ENCODE measurements at places on chromosomes 13 and 19. TPM values are rescaled to one million over a fixed set of nuclear protein-coding genes. Genes with fewer than 3 reads are reported as not detected.

DNA sequence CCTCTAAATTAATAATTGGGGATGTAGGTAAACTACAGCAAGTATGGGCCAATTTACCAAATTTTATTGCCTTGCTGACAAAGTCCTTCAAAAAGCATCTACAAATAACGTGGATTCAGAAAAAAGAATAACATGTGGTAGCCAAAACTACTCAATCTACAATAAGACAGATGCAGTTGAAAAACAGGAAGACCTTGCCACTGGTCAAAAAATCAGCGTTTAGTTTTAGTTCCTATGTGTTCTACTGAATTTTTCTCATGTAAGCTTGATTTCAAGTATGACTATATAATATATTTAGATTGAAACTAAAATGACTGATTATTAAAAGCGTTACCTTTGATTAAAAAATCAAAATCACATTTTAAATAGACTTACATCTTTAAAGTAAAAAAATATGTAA lies 1317.6 kb downstream of the PCDH9 start:
- no peaks in the 10 kb centered on the region for H3K36me3 ChIP-seq
- no peak for DNase-seq
- H3K4me3 ChIP-seq, result no peak overlapping the region

COX6B2 gene
- total RNA-seq, result 0.14 TPM

DNA sequence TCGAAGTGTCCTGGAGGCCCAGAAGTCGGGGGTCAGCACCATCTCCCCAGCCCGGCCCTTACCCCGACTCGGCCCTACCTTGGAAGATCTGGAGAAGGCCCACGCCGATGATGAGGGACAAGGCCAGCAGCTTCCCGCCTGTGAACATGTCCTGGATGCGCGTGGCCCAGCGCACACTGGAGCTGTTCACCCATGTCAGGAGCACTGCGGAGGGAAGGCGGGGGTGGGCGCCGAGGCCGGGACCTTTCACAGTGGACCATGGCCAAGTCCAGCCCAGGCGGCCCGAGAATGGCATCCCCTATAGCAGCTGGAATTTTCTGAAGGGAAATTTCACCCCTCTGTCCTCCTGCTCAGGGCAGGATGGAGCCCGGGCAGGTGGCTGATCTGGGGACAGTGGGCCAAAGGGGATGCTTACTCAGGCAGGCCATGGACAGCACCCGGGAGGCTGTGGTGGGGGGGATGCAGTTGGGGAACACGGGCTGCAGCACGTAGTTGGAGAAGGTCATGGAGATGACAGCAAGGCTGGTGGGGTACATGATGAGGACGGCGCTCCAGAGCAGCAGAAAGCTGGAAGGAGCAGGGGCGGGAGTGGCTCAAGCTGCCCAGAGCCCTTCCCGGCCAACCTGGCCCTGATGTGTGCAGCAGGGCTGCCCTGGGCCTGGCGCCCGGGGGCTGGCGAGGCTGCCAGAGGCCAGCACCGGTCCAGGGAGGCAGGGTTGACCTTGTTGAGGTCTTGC lies 13.0 kb downstream of the SLC7A10 start:
- no peaks in the 10 kb centered on the region for H3K36me3 ChIP-seq
- H3K4me3 ChIP-seq, result no peak overlapping the region
- no peaks in the 10 kb centered on the region for H3K27me3 ChIP-seq
- H3K27ac ChIP-seq, result no peak overlapping the region
- H3K4me1 ChIP-seq, result no peaks in the 10 kb centered on the region

KCTD4 gene
- not detected for total RNA-seq

DNA sequence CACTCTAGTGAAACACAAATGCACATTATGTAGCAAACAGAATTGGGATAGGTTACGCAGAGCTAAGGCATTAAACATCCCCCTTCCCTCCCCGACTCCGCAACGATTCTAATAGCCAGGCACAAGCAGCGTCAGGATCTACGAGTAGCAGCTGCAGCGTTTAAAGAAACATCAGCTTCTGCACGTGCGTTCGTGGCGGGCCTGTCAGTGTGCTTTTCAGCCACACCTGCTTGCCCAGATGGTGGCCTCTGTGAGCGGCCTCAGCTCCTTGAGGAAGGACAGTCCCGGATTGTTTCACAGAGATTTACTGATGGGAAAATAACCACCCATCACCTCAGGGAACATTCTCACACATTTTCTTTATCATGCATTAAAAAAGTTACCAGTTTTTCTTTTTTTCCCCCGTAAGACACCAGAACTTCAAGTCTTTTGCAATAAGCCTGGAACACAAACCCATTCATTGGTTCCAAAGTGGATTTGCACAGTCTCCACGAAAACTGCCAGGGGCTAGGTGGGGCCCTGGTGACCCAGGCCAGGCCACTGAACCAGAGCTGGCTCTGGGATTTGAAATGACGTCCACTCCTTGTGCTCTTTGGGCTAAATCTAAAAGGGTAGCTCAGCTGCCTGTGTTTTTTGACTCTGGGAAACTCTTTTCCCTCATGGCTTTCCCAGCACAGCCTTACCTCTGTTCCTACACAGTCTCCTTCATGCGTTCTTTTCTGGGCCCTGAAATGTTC lies 325.5 kb downstream of the KCNRG start:
- no peaks in the 10 kb centered on the region for H3K4me1 ChIP-seq
- DNase-seq, result no peak
- H3K27me3 ChIP-seq, result no peaks in the 10 kb centered on the region
- H3K4me3 ChIP-seq, result no peak overlapping the region

DNA sequence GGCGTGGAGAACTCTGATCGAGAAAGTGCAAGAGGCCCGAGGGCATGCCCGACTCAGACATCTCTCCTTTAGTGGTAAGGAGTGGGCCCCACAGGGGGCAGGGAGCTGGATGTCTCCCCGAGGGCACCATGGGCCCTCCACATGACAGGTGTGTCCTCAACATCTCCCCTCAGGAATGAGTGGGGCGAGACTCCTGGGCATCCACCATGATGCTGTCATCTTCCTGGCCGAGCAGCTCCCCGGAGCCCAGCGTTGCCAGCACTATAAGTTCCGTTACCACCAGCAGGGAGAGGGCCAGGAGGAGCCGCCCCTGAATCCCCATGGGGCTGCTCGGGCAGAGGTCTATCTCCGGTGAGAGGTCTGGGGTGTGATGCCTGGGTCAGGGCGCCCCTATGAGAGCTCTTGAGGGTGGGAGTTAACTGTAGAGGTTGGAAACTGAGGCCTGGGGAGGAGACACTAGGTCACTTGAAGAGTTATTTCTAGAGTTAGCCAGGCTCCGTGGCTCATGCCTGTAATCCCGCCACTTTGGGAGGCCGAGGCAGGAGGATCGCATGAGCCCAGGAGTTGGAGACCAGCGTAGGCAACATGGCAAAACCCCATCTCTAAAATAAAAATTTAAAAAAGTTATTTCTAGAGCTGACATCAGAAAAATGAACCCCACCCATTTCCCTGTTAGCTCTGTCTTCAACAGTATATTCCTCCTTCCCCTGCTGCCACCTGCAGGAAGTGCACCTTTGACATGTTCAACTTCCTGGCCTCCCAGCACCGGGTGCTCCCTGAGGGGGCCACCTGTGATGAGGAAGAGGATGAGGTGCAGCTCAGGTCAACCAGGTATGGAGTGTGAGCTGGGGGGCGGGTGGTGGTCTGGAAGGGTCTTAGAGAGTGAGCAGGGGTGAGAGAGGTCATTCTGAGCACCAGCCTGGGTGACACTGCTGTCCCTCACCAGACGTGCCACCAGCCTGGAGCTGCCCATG lies 5.1 kb downstream of the IGFLR1 start:
- no peaks in the 10 kb centered on the region for H3K4me1 ChIP-seq
- H3K36me3 ChIP-seq, result no peaks in the 10 kb centered on the region
- no peak for DNase-seq
- no peaks in the 10 kb centered on the region for H3K27me3 ChIP-seq
- no peak overlapping the region for H3K27ac ChIP-seq

- no peaks in the 10 kb centered on the region for H3K36me3 ChIP-seq
- no peak overlapping the region for H3K4me3 ChIP-seq
- no peak overlapping the region for H3K27ac ChIP-seq
- H3K27me3 ChIP-seq, result no peaks in the 10 kb centered on the region
- H3K4me1 ChIP-seq, result no peaks in the 10 kb centered on the region
- DNase-seq, result no peak
These were observed 537.4 kb downstream of the SLITRK6 start for GRCh38 chr13:85261757-85262346.

All from uterus (tissue), 4 donors.